ENCODE measurements at places on chromosomes 2 and 18.

GRCh38 chr2:74391209-74391579, 11.1 kb upstream of the DCTN1 start:
- no peak for DNase-seq

DNA sequence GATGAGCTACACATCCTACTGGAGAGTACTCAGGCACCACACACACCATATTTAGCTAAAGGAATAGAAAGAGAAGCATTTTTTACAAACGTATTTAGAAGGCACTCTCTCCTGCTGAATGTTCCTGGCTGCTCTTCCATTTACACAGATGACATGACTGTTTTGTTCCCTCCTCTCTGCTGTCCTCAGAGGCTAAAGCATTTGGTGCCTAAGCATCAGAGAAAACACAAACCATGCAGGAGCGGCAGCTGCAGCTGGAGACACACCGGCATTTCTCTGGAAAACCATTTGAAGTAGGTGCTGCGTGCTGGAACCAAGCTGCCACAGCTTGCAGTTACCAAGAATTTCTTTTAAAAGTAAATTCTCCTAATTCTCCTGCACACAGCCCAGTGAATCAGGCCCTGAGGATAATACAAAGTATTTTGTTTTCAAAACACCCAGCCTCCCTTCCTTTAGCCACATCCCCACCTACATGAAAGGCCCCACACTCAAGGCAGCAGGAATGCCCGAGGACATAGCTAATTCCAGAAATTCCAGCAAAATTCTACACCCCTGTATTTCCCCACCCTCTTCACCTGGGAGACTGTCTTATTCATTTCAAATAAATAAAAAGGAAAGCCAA, 488.9 kb upstream of the SOX11 start:
- DNase-seq, result no peak

- peak; percentile 30 for DNase-seq
Observed at GRCh38 chr2:218284106-218284811, 8.0 kb downstream of the TMBIM1 start.

- peak; percentile 31 for DNase-seq
Observed at GRCh38 chr2:170361090-170361936, 183.4 kb downstream of the MYO3B start.

- no peak for DNase-seq
Observed at GRCh38 chr2:100791936-100792308, 28.0 kb upstream of the NPAS2 start.

GRCh38 chr18:37653618-37654017, 88.0 kb upstream of the CELF4 start:
- DNase-seq, result no peak

- no peak for DNase-seq
Observed at GRCh38 chr18:68733707-68734106, 18.8 kb upstream of the TMX3 start.

GRCh38 chr2:216557820-216558219, 59.2 kb downstream of the RPL37A start:
- DNase-seq, result no peak

DNA sequence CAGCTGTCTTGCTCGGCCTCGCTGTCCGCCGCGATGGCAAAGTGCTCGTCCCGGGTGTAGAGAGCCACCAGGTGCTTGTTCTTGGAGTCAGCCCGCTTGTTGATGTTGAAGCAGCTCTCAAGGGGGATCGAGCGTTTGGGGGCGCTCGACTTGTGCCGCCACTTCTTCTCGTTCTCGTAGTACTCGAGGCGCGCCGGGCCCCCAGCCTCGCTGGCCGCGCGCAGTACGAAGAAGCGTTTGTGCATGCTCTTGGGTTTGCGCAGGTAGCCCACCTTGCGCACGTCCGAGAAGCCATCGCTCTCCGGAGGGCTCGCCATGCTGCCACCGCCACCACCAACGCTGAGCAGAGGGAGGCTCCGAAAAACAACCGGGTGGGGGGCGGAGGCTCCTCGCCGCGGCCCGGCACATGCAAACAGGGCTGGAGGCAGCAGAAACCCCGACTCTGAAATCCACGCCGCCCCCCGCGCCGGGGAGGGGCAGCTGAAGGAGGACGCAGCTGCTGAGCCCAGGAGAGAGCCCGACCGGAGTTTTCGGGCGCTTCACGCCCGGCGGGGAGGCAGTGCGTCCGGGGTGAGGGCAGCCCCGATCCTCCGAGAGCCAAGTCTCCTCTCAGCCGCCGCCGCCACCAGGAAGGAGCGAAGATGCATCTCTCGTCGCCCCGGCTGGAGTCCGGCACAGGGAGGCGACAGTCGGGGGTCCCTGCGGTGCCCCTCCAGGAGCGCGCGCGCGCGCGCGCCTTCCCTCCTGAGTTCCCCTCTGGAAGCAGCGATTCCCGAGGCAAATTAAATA, 1.0 kb downstream of the IRS1 start:
- DNase-seq, result peak; percentile 33

GRCh38 chr2:221426929-221427328, 145.2 kb downstream of the EPHA4 start:
- DNase-seq, result no peak

DNA sequence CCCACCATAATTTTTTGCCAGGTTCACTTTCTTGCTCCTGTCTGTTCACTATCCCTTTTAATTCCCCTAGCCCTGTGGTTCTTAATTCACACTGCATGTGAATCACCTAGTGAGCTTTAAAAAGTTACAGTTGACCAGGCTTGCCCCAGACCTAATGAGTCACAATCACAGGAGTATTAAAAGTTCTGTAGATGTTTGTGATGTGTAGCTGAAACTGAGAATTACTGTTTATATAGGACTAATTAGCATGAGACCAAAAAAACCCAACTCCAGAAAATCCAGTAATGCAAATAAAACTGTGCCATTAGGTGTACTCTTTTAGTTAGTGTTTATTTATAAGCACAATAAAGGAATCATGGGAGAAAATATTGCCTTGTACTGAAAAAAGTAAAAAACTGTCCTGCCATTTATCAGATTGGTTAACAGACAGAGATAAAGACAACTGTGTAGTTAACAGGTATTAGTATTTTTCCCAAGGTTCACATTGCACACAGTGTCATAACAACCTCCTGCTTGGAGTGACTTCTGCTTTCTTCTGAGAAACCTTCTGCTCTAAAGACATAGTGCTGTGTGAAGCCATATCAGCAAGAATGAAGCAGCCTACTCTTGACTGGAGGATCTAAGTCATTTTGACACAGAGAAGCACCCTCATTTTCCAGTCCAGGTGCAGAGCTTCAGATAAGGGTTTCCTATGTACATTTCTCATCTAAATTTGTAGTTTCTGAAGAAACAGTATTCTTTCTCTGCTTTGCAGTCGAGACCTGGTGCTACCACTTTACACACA, 39.0 kb downstream of the VAPA start:
- no peak for DNase-seq

- DNase-seq, result no peak
Observed at GRCh38 chr2:71816815-71817214, 330.8 kb downstream of the CYP26B1 start.

GRCh38 chr2:9494081-9494480, 19.7 kb downstream of the IAH1 start:
- no peak for DNase-seq

GRCh38 chr2:65198737-65199136, 28.9 kb upstream of the ACTR2 start:
- no peak for DNase-seq

GRCh38 chr2:110865188-110865587, 132.8 kb downstream of the ACOXL start:
- DNase-seq, result no peak

DNA sequence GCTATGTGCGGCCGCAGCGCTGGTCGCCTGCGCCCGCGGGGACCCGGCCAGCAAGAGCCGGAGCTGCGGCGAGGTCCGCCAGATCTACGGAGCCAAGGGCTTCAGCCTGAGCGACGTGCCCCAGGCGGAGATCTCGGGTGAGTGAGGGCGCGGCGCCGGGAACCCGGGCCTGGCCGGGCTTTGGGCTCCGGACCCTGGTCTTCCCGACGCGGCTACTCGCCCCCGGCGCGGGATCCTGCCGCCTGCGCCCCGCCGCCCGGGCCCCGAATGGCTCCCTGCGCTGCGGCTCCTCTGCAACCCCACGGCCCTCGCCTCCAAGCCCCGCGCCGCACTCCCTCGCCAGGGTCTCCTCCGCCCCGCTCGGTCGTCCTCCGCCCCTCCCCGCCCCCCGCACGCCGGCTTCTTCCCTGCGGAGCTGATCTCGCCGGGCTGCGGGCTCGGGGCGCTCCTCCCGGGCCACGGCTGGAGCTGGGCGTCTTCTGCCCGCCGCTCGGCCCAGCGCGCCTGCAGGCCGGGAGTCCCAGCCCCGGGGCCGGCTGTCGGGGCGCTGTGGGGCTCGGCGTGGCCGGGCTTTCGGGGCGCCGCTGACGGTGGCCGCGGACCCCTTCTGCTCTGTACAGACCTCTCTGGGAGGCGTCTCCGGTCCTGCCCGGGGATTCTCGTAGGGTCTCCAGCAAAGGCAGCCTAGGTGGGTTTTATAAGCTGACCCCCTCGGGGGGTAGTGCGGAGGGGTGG, 652 bp downstream of the GPC1 start:
- DNase-seq, result no peak
